ENCODE measurements at places on chromosomes 7 and 10.
A peak's percentile ranks its signal among the peaks of the same experiment; 100 is the strongest.

GRCh38 chr10:20966426-20966825 is 69.3 kb upstream of the NEBL start:
- no peak for ATAC-seq
- no peaks in the 10 kb centered on the region for H3K36me3 ChIP-seq
- H3K4me1 ChIP-seq = no peaks in the 10 kb centered on the region

GRCh38 chr10:23695825-23696420 is 257.0 kb downstream of the OTUD1 start:
- no peak for ATAC-seq
- H3K27ac ChIP-seq = no peak overlapping the region
- H3K4me3 ChIP-seq = peak overlapping the region; percentile 43
- H3K36me3 ChIP-seq = no peaks in the 10 kb centered on the region
- H3K27me3 ChIP-seq = peaks cover 70% of the 10 kb centered on the region

DNA sequence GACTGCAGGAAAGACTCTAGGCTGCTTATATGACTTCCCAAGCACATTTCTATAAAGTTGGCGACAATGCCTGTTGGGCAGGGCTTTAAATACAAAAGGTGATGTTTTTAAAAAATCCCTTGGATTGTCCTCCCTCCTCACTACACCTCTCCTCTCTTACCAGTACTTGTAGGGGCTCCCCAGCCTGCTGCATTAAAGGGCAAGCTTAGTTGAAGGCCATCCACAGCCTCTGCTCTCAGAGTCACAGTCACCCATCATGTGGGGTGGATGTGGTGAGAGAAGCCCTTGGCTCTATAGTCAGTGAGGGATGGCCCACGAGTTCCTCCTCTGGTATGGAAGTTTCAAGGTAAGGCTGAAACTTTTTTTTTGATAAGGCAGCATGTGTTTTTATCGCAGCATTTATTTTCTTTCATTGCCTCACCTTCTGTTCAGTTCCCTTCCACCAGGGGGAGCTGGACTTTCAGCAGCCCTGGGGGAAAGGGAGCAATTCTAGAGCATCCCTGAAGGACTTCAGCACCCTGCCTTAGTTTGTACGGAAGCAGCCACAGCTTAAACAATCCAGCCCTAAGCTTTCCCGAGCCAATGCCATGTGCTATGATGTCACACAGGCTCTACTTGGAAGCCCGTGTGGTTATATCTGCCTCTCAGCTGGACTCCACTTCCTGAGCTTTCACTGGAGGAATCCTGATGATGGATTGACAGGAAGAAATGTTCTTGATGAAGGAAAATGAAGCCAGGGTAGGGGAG is 131.9 kb downstream of the CALCR start:
- no peaks in the 10 kb centered on the region for H3K27me3 ChIP-seq
- no peak for ATAC-seq
- no peaks in the 10 kb centered on the region for H3K4me1 ChIP-seq
- no peak overlapping the region for H3K4me3 ChIP-seq
- no peak overlapping the region for H3K27ac ChIP-seq

DNA sequence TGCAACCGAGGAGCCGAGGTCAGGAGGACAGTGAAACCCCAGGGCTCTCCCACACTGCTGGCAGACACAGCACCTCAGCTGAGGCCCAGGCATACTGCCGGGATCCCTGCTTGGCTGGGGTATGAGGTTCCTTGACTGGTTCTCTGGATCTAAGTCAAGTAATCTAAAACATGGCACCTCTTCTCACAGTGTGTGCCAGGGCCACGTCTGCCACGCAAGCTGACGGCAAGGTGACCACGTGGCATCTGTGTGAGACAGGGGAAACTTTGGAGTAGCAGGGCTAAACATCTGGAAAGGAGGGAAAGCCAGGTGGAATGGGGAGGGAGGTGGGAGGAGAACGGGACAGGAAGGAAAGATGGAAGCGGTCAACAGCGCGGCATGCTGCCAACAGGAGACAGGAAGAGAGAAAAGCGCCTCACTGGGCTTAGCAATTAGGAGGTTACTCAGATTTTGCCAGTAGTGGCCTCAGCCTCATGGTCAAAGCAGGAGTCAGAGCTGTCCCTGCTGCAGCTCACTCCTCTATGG is 103.7 kb downstream of the CXCL12 start:
- no peak overlapping the region for H3K4me3 ChIP-seq
- peak; percentile 46 for ATAC-seq
- no peaks in the 10 kb centered on the region for H3K27me3 ChIP-seq
- H3K27ac ChIP-seq = peak overlapping the region; percentile 53
- no peaks in the 10 kb centered on the region for H3K4me1 ChIP-seq
- H3K36me3 ChIP-seq = no peaks in the 10 kb centered on the region

DNA sequence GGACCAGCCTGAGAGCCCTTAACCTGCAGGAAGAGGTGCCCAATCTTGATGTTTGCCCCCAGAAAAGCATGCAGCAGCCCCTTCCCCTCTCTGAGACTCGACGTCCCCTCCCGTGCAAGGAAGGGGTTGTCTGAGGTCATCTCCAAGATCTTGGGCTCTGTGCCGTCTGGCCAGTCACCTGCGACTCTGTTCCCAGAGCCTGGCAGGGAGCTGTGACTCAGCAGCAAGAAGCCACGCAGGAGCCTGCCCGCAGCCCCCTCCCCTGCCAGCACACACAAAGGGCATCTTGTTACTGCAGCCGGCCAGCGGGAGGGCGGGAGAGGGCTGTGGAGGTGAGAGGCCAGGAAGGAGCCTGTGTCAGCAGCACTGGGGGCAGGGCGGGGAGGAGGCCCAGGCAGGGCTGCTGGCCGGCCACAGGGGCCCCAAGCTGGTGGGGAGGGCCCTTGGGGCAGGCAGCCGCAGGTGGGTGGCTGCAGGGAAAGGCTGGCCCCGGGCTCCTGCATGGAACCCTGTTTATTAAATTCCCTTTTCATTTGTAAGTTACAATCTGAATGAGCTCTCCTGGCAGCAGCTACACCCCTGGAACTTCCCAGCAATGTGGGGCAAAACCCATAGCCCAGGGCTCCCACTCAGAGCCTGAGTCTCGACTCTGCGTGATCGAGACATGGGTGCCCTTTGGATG is 103.7 kb upstream of the ZMIZ1 start:
- H3K4me1 ChIP-seq = peaks cover 67% of the 10 kb centered on the region
- no peaks in the 10 kb centered on the region for H3K36me3 ChIP-seq

- no peaks in the 10 kb centered on the region for H3K27me3 ChIP-seq
- H3K36me3 ChIP-seq = peaks cover 35% of the 10 kb centered on the region
- peak overlapping the region; percentile 29 for H3K27ac ChIP-seq
- no peak overlapping the region for H3K4me3 ChIP-seq
- ATAC-seq = no peak
- peaks cover 29% of the 10 kb centered on the region for H3K4me1 ChIP-seq
Observed at GRCh38 chr10:98403812-98404504, 11.0 kb downstream of the PYROXD2 start.

DNA sequence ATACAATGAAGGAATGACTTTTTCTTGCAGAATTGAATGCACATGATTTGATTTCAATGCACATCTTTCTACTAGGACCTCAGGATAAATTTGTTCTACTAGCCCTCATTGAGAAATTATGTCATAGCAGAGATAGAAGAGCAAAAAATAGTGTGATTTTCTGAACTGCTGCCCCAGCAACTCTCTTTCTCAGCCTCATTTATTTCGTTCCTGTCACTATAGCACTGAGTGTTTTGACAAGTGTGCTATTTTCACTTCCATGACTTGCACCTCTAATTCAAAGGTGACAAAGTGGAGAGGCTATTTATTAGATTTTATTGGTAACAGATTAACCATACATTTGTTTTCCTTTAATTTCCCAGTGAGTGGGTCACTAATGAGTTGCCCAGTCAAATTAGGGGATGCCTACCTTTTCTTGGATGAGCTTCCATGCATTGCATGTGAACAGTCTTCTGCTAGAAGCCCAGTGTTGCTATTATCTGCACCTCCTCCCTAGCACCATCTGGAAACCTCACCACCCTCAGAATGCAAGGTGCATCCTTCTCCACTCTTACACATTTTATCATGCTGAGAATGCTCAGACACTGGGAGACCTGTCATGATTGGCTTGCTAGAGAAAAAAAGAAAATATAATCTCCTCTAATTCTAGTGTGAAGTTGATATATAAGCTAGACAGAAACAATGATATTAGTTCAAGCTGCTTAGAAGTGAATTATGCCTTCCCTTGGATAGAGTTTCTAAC is 119.6 kb upstream of the CTTNBP2 start:
- H3K27ac ChIP-seq = no peak overlapping the region
- H3K4me3 ChIP-seq = no peak overlapping the region
- H3K4me1 ChIP-seq = no peaks in the 10 kb centered on the region
- no peaks in the 10 kb centered on the region for H3K27me3 ChIP-seq
- no peaks in the 10 kb centered on the region for H3K36me3 ChIP-seq

DNA sequence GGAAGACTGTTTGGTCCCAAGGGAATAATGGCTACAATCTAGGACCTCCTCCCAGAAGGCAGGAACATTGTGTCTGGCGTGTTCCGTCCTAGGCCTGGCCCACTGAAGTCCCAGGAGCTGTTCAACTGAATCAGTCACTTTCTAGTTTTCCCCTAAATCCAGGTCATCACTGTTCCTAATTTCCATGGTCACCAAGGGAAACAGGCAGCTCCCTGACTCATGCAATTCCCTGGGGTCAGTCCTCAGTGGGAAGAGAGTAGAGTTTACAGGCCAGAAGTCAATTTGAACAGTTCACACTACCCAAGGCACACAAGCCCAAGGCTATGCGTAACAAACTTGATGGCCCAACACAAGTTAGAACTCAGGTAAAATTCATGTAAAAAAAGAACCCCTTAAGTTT is 44.0 kb downstream of the CREB3L2 start:
- no peak overlapping the region for H3K4me3 ChIP-seq
- H3K27ac ChIP-seq = peak overlapping the region; percentile 86
- H3K27me3 ChIP-seq = no peaks in the 10 kb centered on the region
- peaks cover 41% of the 10 kb centered on the region for H3K4me1 ChIP-seq
- ATAC-seq = peak; percentile 53

GRCh38 chr7:55066524-55066923 is 47.7 kb downstream of the EGFR start:
- peak overlapping the region; percentile 91 for H3K27ac ChIP-seq
- H3K4me1 ChIP-seq = peaks cover 15% of the 10 kb centered on the region
- no peaks in the 10 kb centered on the region for H3K27me3 ChIP-seq
- peak; percentile 17 for ATAC-seq
- no peak overlapping the region for H3K4me3 ChIP-seq

- no peak overlapping the region for H3K27ac ChIP-seq
- H3K36me3 ChIP-seq = no peaks in the 10 kb centered on the region
- H3K4me3 ChIP-seq = no peak overlapping the region
- H3K27me3 ChIP-seq = no peaks in the 10 kb centered on the region
Observed at GRCh38 chr7:6172910-6173295, 99.5 kb downstream of the CYTH3 start.

- H3K36me3 ChIP-seq = no peaks in the 10 kb centered on the region
- no peaks in the 10 kb centered on the region for H3K4me1 ChIP-seq
- no peak for ATAC-seq
- no peak overlapping the region for H3K27ac ChIP-seq
- peaks cover 10% of the 10 kb centered on the region for H3K27me3 ChIP-seq
- no peak overlapping the region for H3K4me3 ChIP-seq
Observed at GRCh38 chr10:86306628-86307278, 59.8 kb downstream of the GRID1 start.

GRCh38 chr7:154928136-154929005 is 74.6 kb downstream of the PAXIP1 start:
- H3K36me3 ChIP-seq = no peaks in the 10 kb centered on the region
- H3K27me3 ChIP-seq = no peaks in the 10 kb centered on the region
- peak overlapping the region; percentile 83 for H3K4me3 ChIP-seq
- H3K4me1 ChIP-seq = peaks cover 33% of the 10 kb centered on the region
- ATAC-seq = peak; percentile 86
- H3K27ac ChIP-seq = peak overlapping the region; percentile 92

DNA sequence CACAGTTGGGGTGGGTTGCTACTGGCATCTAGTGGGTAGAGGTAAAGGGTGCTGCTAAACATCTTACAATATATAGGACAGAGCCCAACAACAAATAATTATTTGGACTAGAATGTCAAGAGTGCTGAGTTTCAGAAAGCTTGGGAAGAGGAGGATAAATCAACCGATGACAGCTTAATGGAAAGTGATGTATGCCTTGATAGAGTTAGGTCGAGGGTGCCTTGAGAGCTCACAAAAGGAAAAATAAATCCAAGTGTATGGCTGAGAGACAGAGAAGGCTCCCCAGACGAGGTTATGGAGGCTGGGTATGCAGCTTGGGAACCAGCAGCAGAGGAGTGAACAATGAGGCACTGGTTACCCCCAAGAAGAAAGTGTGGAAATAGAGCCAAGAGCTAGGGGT is 211.1 kb downstream of the HDAC9 start:
- H3K4me1 ChIP-seq = no peaks in the 10 kb centered on the region
- no peak overlapping the region for H3K27ac ChIP-seq
- H3K4me3 ChIP-seq = no peak overlapping the region
- H3K27me3 ChIP-seq = no peaks in the 10 kb centered on the region

DNA sequence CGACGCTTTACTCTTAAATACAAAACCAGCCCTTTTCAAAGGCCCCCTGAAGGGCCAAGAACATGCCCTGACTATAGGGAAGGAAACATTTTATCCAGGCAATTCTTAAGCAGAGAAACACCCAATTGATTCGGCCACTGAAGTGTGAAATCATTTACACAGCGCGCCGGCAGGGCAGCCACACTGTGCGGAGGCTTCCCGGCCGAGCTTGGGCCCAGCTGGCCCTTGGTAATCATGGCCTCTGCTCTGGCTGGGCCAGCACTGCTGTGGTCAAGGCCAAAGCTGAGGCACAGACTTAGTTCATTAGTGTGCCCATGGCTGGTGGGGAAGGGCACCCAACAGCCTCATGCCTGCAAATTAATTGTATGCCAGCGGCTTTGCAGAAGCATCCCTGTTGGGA is 143.7 kb upstream of the HABP2 start:
- H3K36me3 ChIP-seq = no peaks in the 10 kb centered on the region
- no peaks in the 10 kb centered on the region for H3K27me3 ChIP-seq
- ATAC-seq = no peak
- no peaks in the 10 kb centered on the region for H3K4me1 ChIP-seq

DNA sequence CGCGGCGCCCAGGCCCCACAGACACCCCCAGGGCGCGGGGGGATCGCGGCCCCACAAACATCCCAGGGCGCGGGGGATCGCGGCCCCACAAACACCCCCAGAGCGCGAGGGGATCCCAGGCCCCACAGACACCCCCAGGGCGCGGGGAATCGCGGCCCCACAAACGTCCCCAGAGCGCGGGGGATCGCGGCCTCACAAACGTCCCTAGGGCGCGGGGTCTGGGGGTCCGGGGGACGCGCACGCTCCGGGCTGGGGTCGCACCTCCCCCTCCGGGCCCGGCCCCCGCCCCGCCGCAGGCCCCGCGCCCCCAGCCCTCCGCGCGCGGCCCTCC is 382 bp downstream of the DIP2C start:
- H3K36me3 ChIP-seq = no peaks in the 10 kb centered on the region
- ATAC-seq = no peak
- no peaks in the 10 kb centered on the region for H3K4me1 ChIP-seq
- peak overlapping the region; percentile 93 for H3K27ac ChIP-seq
- H3K27me3 ChIP-seq = no peaks in the 10 kb centered on the region

DNA sequence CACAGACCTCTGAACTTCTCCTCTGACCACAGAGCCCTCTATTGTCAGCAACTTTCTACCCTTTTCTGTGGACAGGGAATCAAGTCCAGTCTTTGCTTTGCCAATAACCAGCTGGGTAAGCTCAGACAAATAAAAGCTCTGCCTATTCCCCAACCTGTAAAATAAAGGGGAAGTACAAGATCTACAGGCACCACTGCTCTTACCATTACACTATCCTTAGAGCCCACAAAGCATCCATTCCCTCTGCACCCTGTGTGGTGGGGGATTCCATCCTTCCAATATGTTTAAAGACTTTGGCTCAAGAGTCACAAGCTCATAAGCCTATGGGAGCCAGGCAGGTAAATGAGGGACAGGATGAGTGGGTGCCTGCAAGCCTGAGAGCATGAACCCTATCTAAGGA is 88.2 kb downstream of the PARD3 start:
- H3K36me3 ChIP-seq = no peaks in the 10 kb centered on the region
- no peak overlapping the region for H3K27ac ChIP-seq
- no peaks in the 10 kb centered on the region for H3K27me3 ChIP-seq
- no peak for ATAC-seq
- H3K4me1 ChIP-seq = peaks cover 3% of the 10 kb centered on the region
